ENCODE measurements at places on chromosomes 12 and 14. TPM values are rescaled to one million over a fixed set of nuclear protein-coding genes. Genes with fewer than 3 reads are reported as not detected.

GRCh38 chr12:19199332-19199731, 69.8 kb downstream of the PLEKHA5 start:
- DNase-seq: no peak

- DNase-seq: no peak
These were observed 27.0 kb upstream of the RCOR1 start for GRCh38 chr14:102565331-102565887.

Gene PTHLH
- total RNA-seq: not detected

DNA sequence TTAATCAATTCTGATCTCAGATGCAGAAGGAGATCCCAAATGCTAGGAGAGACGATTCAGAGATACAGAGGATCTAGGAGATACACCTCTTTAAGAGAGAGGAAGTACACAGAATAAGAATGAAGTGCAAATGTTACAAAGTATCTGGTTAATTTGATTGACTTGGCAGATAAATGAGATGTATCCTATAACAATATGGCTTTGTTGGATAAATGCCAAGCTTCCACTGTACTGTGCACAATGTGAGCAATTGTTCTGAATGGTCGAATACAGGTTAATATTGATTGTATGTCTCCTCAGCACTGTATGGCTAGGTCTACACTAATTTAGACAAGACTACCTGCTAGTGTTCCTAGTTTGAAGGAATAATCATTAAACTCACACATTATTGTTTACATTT, 119.6 kb upstream of the PTPRB start:
- DNase-seq: no peak

Gene ZBTB39
- 8.8 TPM for total RNA-seq

DNA sequence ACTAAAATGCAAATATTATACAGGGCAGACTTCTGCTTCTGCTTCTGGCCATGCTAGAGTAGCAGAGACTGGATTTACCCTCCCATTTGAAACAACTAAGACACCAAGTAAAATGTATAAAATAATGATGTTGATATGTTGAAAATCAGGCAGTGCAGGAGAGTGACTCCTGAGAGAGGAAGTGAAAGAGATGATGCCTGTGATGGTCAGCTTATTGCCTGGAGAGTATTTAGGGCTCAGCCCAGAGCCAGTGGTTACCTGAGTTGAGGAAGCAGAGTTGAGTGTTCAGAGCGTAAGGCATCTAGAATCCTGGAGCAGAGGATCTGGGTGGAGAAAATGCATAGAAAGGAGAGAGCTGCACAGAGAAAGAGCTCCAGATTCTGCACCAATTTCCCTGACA, 131.8 kb upstream of the C14orf180 start:
- DNase-seq: no peak

DNA sequence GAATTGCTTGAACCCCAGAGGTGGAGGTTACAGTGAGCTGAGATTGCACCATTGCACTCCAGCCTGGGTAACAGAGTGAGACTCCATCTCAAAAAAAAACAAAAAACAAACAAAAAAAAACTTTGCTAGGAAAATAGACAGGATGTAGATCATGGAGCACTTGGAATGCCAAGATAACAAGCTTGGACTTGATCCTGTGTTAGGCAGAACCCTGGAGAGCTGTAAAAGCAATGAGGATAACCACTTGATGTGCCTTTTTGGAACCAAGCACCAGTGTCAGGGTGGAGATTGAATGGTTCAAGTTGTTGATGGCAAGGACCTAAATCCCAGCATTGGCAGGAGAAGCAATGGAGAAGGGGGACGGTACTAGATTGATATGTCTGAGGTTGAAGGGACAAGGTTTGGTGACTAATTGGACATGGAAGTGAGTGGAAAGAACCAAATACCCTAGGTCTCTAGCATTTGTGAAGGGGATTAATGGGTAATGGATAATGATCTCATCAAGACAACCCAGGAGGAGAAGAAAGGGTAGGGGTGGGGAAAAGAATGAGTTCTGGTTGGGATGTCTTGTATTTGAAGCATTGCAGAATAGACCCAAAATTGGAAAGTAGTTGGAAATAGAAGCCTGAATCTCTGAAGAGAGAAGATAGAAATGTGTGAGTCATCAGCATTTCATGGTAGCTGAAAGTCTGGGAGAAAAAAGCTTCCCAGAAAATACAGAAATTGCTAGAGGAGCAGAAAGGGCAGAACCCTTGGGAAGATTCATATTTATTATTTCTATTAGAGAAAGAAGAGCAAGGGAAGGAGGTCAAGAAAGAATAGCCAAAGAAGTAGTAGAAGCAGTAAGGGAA, 176.7 kb downstream of the NUAK1 start:
- DNase-seq: no peak

Gene MYO1H
- not detected for total RNA-seq

- DNase-seq: no peak
These were observed 45.0 kb downstream of the GPR65 start for GRCh38 chr14:88049936-88050335.

GRCh38 chr12:26527682-26528081, 305.3 kb downstream of the ITPR2 start:
- no peak for DNase-seq

DNA sequence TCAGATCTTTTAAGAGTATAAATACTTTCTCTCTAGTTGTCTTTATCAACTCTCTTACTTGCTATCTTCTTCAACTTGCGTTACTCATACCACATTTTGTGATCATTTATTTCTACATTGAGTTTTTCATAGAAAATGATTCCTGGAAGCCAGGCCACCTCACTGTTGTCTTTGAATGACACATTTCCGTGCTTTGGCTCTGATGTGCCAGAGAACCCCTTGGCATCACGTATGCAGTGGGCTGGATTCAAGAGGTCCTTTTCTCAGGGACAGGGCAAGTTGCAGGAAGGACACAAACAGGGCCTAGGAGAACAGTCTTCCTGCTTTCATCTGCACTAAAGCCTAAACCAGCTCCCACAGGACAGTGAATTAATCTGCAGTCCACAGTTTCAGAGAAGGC, 70.3 kb upstream of the PYGL start:
- no peak for DNase-seq

Gene SLC2A14
- total RNA-seq: 0.19 TPM

DNA sequence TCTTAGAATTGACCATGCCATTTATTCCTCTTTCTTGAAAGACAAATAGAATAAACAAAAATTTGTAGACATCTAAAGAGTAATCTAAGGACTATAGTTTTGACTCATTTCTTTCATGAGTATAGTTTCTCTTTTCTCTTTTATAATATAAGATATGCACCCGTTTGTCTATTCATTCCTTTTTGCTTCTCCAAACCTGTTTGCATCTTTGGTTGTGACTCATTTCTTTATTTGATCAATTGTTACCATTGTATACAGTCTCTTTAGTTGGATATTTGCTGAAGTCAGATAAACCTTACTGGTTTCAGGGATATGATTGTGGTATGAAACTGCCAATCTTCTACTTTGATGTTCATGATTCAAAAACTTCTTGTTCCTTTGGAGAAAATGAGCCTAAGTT, 268.7 kb downstream of the FBXL14 start:
- DNase-seq: no peak

Gene SLC5A8
- total RNA-seq: not detected

DNA sequence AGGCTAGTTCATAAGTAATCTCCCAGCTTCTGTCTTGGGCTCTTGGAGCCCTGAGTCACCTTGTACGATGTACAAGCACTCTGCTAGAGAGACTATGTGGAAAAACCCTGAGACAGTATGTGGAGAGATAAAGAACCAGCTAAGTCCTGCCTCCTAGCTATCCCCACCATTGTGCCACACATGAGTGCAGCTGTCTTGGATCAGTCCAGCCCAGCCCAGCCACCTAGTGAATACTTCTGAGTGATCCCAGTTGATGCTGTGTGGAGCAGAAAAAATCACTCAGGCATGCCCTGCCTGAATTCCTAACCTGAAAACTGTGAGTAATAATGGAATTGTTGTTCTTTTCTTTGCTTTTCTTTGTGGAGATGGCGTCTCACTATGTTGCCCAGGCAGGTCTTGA, 5.1 kb upstream of the SERPINA6 start:
- no peak for DNase-seq

GRCh38 chr12:62986844-62987243, 51.9 kb upstream of the PPM1H start:
- no peak for DNase-seq

Measured in activated CD4-positive, alpha-beta T cell treated with anti-CD3 and anti-CD28 coated beads, Interleukin-2, amount 10 ng/mL, durations not matched to agents 7 days and 5 days (primary cell).